Stimulated activated CD4-positive, alpha-beta T cell treated with anti-CD3 and anti-CD28 coated beads, Interleukin-1b, Interleukin-23, amount 100 ng/mL, for 4 hours (primary cell): ENCODE measurements at places on chromosomes 13 and 19.

DNA sequence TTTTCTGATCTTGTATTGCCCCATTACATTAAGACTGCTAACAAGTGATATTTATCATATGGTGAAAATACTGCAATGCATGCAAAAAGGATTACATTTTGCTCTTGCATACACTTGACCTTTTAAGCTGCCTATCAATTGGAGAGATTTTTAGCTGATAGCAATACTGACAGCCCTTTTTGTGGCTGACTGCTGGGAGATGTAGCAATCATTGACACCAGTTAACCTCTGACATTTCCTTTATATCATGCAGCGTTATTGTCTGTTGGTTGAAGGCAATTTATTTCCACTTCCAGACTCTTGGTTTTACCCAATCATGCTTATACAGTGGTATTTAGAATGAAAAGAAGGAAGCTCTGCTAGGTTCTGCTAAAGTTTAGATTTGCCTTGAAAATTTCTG, 364.0 kb downstream of the LMO7 start:
- no peak for DNase-seq

DNA sequence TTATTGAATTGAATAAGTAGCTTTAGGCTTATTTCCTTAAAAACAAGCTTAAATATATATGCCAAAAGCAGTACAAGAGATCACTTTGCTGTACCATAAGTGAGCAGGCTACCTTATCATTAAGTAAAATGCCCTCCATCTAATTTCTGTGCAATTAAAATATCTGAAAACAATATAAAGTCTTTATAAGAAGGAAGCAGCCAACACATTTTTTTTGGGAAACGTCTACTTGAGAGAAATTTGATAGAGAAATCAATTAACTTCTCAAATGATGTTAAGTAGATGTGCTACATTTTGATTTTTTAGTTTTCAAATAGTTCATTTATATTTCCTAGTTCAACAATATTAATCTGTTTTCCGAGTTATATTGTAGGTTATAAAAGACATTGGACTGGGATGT, 52.5 kb downstream of the GPC5 start:
- DNase-seq: no peak

GRCh38 chr13:73952648-73953047, 181.6 kb downstream of the KLF12 start:
- DNase-seq: no peak

DNA sequence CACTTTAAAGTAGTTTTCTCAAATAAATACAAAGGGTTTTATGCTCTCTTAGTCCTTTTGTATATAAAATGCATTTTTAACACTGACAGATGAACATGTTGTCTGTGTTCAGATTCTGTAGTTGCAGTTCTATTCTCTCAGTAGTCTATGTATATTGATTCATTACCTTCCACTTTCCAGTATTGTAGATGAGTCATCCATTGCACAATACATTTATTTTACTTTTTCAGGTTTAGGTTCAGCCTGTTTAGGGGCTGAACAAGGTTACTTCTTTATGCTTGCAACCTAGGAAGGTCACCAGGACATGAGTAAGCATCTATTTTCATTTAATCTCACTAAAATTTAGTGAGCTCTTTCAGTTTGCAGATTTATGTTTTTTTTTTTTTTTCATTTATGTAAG, 173.6 kb downstream of the NALCN start:
- no peak for DNase-seq

GRCh38 chr13:98144801-98145350, 2.0 kb downstream of the FARP1 start:
- DNase-seq: no peak

DNA sequence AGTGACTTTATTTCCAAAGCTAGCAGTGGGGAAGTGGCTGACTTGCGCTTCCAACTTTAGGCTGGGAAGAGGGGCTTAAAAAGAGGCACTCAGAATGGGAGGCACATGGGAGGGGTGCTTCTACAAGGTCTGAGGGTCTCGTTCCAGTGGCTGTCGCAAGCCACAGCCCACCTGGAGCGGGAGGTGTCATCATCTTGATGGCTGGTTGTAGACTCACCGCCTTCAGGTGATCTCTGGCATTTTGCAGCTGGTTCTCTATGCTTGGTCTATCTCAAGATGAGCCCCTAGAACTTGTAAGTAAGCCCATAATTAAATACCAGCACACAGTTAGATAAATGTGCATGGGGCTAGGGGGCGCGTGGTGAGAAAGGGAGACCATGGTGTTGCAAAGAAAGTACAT, 9.2 kb downstream of the TEX29 start:
- no peak for DNase-seq

DNA sequence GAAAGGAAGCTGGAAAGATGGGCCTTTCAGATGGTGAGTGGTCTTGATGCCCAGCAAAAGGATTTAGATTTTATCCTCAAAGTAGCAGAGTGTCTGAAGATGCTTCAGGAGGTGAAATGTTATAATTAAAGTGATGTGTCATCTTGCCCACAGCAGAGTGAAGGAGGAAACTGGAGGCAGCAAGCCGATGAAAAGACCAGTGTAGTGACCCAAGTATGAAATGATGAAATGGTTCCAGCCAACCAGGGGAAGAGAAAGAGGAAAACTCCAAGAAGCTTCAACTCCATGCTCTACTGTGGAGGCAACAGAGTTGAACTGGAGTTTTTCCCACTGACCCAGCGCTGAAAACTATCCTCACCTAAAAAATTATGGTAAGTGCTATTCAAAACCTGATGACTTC, 66.7 kb downstream of the FOXO1 start:
- DNase-seq: no peak

DNA sequence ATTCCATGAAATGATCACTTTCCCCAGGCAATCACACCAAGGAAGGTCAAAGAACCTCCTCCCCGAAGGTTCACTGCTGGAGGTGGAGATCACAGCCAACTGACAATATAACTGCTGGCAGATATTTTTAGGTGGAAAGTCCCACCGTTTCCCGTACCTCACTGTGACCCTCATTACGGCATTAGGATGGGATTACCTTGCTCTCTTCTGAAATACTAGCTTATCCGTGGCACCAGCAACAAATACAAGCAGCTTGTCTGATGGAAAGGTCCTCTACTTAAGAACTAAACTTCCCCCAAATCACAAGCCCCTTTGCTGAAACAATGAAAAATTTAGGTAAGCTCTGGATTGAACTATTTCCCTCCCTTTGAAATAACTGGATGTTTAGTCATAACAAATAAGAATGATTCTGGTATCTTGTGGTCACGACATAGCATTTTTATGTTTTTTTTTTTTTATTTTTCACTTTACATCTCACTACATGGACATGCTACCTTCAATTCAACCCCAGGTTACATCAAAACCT, 178.9 kb downstream of the COL4A1 start:
- DNase-seq: no peak

DNA sequence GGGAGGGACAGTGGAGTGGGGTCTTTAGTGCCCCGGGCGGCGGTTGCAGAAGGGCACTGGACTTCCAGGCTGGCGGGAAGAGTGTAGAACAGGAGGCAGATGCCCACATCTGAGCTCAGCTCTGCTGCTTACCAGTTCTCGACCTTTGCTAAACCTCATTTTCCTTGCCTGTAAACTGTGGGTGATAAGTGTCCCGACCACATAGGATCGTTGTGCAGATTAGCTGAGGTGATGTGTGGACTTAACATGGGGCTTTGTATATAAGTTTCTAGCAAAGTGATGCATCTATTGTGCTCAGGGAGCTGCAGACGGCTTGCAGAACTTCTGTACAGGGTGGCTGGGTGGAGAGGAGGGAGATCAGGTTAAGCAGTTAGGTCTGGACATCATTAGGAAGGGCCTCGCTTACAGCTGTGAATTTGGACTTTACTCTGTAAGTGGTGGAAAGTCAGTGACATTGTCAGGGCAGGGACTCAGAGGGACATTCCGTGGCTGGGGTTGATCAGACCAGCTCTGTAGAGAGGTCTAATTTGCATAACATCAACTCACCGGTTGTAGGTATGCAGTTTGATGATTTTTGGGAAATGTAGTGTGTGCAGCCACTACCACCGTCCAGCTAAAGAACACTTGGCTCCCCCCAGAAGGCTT, 70.0 kb downstream of the SPATA13 start:
- DNase-seq: no peak

DNA sequence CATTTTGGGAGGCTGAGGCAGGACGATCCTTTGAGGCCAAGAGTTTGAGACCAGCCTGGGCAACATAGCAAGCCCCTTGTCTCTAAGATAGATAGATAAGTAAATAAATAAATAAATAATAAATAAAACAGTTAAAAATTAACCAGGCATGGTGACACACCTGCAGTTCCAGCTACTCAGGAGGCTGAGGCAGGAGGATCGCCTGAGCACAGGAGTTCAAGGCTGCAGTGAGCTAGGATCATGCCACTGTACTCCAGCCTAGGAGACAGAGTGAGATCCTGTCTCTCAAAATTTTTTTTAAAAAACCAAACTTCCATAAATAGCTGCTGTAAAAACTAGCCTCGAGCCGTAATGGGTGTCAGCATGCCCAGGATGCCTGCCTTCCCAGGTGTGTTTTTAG, 14.4 kb upstream of the NAXD start:
- no peak for DNase-seq

DNA sequence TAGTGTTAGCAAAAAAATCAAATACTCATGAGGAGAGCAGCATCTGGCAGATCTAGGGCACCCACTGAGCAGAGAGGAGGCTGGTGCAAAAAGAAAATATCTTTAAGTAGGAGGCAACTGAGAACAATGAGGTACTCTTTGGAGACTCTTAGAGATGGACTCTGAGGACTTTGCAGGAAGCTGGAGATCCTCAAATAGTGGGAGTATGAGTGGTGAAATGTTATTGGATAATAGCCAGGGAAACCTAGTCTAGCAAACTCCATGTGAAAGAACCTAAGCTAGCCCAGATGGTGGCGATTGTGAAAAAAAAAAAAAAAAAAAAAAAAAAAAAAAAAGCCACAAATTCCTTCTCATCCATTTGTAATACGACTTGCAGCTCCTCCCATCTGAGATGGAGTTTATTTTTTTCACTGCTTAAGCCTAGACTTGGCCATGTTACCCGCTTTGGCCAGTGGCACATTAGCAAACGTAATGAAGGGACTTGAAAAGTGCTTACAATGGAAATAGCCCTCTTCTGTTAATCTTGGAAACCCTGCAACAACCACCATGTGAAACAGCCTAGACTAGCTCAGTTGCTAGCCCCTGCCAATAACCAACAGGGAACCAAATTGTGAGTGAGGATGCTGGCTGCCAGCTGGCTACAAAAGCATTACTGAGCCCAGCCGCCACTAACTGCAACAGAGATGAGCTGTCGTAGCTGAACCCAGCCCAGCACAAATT, 476.2 kb downstream of the KLF12 start:
- DNase-seq: no peak

GRCh38 chr13:87122551-87122950, 548.6 kb upstream of the SLITRK5 start:
- no peak for DNase-seq

DNA sequence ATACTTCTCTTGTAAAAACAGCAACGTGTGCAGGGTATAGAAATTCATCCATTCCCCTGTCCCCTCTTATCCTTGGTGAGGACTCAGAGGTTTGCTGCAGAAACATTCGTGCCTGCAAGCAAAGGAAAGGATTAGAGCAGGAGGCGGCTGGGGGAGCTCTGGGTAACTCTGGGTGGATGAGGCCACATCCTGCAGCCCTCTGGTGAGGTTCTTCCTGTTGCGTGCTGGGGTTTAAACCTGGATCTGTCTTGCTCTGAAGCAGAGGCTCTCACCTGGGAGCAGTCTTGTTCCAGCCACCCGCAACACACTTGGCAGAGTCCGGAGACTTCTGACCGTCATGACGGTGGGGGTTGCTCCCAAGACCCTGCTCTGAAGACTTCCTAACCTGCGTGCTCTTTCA, 69.2 kb downstream of the ATP11A start:
- no peak for DNase-seq

GRCh38 chr19:8607386-8607785, 3.1 kb downstream of the ADAMTS10 start:
- no peak for DNase-seq

DNA sequence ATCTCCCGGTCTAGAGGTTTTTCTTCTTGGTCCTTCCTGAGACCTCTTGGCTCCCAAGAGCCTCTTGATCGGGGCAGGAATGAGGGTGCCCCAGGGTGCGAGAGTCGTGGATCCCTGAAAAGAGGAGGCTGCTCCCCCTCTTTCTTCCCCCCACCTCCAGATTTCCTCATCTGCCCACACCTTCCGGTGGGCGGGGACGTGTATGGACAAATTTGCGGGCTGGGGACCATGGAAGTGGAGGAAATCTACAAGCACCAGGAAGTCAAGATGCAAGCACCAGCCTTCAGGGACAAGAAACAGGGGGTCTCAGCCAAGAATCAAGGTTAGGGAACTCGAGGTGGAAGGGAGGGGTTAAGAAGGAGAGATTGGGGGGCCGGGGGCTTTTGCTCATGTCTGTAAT, at the start of gene MCEMP1:
MCEMP1 (plus strand) TSS at position 237 of the 400 bp plus-strand sequence; CDS start at position 268, 31 bp downstream.
- no peak for DNase-seq
